ENCODE measurements at places on chromosomes 2 and 18.

GRCh38 chr2:173130496-173131465 is 55.1 kb downstream of the MAP3K20 start:
- DNase-seq, result no peak

GRCh38 chr18:73696171-73696570 is 451.5 kb downstream of the FBXO15 start:
- no peak for DNase-seq

- no peak for DNase-seq
Observed at GRCh38 chr18:63314062-63314790, 5.3 kb downstream of the BCL2 start.

GRCh38 chr2:11375025-11375688 is 30.7 kb upstream of the ROCK2 start:
- DNase-seq, result no peak

GRCh38 chr2:134758633-134759032 is 39.8 kb upstream of the TMEM163 start:
- DNase-seq, result no peak

GRCh38 chr2:84442888-84443287 is 16.2 kb downstream of the SUCLG1 start:
- no peak for DNase-seq

DNA sequence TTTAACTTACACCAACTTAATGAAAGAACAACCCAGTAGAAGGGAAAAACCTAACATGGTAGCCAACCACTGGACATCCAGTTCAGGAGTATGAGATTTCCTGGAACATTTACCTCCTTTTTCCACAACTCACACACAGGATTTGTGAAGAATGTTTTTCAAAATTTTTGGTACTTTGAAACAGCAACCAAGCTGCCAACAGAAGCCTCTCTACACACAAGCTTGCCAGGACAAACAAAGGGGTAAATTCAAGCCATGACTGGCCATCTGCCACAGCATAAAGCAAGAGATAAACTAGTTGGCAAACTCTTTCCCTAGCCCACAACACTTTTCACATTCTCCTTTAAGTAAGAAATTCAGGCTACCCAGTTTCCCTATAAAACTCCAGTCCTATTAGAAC is 21.4 kb downstream of the MGAT4A start:
- no peak for DNase-seq

DNA sequence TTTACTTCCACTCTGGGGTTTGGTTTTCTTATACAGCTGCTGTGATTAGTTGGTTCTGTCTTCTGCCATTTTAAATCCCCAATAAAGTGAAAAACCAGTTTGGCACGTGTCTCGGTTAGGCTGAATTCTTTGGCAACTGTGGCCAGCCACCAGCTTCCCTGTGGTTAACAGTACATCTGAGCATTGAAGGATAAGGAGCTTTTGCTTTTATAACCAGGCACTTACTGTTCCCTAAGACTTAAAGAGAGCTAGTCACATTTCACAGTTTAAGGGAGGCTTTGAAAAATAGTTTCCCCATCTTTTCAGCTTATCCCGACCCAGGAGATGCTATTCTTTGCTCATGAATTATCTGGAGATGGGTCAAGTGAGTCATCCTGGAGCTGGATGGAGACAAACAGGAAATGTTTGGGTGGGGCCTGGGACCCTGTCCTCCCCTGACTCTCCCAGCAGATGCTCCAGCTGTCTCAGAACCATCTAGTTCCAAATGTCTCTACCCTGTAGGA is 57.3 kb upstream of the EML6 start:
- no peak for DNase-seq

GRCh38 chr2:161135951-161136593 is 24.2 kb upstream of the TANK start:
- no peak for DNase-seq

- no peak for DNase-seq
Observed at GRCh38 chr2:151908204-151908882, 80.1 kb upstream of the ARL5A start.

- no peak for DNase-seq
Observed at GRCh38 chr18:41579185-41579584, 375.8 kb upstream of the PIK3C3 start.

- no peak for DNase-seq
Observed at GRCh38 chr2:37059841-37060240, 24.3 kb downstream of the HEATR5B start.

GRCh38 chr2:165357758-165358157 is 111.7 kb upstream of the CSRNP3 start:
- no peak for DNase-seq

DNA sequence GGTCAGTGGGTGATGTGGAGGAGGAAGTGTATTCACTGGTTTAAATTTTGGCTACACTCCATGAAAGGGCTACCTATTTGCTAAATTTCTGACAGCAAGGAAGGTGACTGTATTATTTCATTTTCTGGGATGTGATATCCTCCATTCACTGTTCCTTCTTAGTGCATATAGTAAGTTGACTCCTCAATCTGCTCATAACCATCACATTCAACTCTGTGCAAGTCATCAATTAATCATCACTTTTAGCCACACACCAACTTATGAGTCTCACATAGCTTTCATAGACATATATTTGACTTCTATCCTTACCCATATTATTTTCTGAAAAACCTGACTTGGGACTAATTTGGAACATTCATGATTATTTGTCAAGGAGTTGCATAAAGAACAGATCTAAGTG is 16.9 kb downstream of the KLHL41 start:
- DNase-seq, result no peak

DNA sequence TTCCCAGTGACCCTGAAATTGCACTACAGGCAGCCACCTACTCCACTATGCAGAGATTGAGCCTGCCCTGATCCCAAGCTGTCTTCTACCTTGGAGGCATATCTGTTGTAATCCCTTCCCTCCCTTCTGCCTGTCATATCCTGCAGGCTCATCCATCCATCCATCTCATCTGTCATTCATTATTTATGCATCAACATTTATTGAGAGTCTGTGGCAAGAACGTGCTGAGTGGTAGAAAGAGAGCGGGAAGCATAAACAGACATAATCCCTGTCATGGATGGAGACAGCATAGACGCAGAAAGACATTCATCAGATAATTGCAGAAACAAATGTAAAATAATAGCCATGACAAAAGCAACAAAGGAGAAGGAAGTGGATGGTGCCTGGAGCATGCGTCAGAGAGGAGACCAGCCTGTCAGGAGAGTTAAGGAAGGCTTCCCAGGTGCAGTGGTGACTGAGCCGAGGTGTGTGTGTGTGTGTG is 110.7 kb upstream of the STPG4 start:
- peak; percentile 34 for DNase-seq

GRCh38 chr2:238947920-238948710 is 100.2 kb downstream of the TWIST2 start:
- no peak for DNase-seq

DNA sequence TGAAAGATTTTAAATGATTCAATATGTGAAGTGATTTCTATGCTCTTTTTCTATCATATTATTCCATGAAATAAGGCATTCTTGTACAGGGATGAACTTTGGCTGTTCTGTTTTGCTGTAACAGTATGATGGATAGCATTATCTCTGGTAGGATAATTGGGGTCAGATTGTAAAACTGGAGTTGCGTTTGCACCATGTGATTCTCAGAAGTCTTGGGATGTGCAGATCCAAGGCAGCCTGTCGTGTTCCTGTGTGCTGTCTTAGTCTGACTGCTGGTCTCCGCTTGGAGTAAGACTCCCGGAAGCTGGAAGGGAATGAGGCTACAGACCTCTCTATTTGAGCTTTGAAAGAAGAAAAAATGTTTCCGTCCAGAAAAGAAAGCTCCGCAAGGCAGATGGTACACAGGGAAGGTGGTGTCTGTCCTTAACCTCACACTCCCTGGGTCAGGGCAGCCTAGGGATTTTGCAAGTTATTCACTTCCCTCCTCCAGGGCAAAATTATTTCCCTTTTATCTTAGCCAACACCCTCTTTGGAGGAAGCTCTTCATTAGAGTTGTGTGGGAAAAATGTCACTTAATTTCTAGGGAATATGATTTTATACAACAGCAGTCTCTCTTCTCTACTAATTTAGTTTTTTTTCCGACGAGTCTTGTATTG is 250.6 kb downstream of the PTPRM start:
- no peak for DNase-seq

DNA sequence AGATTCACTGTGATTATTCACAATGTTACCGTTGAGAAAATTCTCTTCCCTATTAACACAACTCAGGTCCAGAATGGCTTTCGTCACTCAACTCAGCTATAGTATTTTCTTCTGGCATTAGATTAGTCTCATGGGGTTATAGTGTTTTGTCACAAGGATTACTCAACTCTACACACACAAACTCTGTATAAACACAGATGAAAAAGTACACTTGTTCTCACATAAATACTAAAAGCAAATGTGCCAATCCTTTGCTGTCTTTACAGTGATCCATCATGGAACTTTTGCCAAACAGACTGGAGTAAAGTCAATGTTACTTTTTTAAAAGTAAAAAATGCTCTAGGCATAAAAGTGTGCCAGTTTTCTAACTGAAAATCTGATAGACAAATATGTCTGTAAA is 267.6 kb downstream of the RBM43 start:
- no peak for DNase-seq

GRCh38 chr2:120236791-120237190 is 13.6 kb upstream of the TMEM185B start:
- no peak for DNase-seq

GRCh38 chr2:208674919-208675318 is 268.3 kb downstream of the PTH2R start:
- DNase-seq, result no peak

- DNase-seq, result no peak
Observed at GRCh38 chr2:43085929-43086328, 140.5 kb downstream of the ZFP36L2 start.

DNA sequence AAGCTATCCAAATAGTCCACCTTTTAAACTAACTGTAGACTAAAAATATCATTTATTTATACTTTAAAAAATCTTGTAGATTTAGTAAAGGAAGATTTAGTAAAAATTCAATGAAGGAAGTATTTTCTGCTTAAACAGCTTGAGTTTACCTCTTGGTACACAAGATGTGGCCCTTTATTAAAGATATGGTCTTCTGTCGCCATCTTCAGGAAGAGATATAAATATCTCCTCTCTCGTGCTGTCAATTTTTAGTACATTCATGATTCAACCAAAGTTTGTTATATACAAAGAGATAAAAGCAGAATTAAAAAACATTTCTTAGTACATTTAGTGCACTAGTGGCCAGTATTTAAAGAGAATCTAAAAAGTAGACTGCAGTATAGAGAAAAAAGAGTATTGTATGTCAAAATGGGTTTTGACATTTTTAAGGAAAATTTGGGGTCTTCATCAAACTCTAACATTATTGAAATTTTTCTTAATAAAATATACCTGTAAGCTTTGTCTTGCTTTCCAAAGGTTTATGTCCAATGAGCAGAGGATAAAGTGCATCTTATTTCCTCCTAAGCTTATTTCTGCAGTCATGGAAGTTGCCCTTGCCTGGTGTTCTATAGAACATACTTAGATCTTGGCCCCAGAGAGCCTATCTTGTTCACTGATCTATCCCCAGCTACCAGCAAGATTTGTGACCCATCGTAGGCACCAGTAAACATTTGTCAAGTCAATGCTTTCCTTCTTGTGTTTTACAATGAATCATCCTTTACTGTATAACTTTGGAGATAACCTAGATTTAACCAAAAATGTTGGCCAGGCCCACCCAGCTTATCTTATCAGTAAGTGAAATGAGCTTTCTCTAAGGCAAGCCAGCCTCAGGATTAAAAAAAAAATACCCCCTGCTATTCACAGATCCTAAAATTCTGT is 18.5 kb upstream of the EML6 start:
- DNase-seq, result peak; percentile 36

- DNase-seq, result no peak
Observed at GRCh38 chr2:64550042-64550441, 25.9 kb downstream of the AFTPH start.

- DNase-seq, result no peak
Observed at GRCh38 chr2:113102133-113102532, 25.3 kb upstream of the IL1RN start.

- DNase-seq, result no peak
Observed at GRCh38 chr2:191869178-191869577, 22.3 kb upstream of the CAVIN2 start.

GRCh38 chr2:136332436-136333095 is 214.6 kb upstream of the CXCR4 start:
- DNase-seq, result no peak

DNA sequence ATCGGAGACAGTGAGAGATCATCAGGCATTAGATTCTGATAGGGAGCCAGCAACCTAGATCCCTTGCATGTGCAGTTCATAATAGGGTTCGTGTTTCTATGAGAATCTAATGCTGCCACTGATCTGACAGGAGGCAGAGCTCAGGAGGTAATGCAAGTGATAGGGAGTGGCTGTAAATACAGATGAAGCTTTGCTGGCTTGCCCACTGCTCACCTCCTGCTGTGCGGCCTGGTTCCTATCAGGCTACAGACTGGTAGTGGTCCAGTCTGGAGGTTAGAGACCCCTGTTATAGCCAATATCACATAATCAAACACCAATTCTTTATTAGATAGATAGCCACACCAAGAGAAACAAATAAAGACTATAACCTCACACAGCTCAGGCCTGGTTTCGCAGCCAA is 51.0 kb upstream of the NBEAL1 start:
- no peak for DNase-seq

DNA sequence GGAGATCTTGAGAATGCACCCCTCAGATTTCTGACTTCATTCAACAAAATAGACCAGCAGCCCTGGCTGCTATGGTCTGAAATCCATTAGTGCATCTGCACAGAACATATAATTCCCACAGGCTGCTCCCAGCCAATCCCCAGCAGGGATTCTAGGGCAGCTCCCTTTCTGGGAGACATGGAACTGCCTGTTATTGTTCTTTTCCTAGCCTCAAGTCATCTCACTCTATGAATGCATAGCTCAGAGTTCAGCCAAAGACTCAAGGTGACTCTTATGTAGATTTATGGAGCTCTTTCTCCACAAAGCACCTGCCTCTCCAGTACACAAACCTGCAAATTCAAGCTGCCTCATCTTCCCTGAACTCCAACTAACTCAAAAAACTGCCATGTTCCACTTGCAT is 241.9 kb downstream of the WDPCP start:
- no peak for DNase-seq

DNA sequence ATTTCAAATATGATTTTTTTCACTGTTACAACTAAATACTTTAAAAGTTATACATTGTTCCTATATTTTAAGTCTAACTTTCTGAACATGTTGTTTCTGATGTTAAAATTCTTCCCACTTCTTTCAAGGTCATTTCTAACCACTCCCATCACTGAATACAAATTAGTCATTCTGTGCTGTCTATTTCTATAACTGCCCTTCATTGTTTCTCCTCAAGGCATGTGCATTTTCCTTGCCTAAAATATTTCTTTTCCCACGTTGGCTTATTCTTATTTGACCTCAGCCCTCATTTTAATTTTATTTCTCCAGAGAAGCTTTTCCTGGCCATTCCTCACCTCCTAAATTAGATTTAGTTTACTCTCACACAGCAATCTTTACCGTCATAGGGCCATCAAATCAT is 198.9 kb upstream of the GULP1 start:
- no peak for DNase-seq

DNA sequence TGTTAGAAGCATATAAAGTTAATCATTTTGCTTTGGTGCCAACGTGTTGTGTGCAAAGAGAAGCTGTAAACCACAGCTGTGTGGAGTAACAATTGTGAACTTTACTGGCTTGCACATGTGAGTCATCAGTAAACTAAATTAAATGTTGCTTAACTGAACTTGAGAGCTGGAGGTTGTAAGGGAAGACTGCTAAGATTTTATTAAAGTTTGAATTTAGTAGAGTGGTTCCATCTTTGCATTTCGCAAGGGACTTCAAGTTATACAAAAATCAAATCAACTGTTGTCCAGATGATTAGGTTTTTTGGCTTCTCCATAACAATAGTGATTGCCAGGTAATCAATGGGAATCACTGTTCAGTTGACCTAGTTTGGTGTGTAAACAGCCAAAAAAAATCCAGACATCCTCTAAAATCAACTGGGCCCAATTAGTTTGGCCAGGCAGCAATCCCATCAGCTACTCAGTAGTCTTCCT is 247.4 kb downstream of the MYO3B start:
- DNase-seq, result no peak
